ENCODE measurements at places on chromosomes 2 and 18.

DNA sequence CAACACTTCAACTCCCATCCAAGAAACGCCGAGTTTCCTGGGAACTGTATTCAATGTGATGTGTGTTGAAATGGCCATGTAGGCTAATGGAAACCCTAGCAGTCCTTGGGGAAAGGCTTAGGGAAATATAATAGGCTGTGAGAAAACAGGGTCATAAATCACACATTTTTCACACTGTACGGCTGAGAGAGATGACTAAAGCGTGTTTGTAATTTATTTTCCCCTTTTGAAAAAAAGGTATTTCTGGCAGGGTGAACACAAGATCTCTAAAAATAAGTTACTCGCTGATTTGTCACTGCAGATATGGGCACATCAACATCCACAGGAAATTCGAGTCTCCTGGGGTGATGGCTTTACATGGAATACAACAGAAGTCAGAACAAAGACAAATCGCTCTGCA lies 109.6 kb upstream of the ST6GAL2 start:
- DNase-seq = no peak

DNA sequence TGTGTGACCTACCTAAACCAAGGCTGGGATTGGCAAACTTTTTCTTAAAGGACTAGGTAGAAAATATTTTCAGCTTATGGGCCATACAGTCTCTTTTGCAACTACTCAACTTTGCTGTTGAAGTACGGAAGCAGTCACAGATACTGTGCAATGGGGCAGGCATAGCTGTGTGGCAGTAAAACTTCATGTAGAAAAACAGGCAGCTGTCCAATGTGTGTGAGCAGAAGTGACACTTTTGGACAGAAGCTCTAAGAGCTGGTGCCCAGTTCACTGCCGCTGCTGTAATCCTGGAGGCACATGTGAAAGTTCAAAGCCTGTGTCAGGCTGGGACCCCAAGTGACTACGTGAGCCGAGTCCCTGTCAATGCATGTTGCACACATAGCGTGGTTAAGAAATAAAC lies 46.7 kb downstream of the MAPK4 start:
- DNase-seq = no peak

DNA sequence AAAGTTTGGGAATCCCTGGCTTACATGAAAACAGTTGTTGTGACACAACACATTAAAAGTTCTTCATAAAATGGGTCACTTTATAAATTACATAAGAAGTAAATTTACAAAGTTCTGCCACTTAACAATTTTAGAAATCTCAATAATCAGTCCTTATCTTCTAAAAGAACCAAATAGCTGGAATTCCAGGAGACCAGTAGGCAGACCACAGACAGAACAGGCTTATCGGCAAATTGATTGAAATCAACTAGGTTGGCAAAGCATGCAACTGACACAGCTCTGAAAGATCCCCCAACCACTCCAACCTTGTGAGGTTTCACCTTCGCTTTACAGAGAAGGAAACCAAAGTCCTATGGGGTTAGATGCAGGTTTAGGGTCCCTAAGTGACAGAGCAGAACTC lies 103.0 kb downstream of the DNER start:
- DNase-seq = no peak

DNA sequence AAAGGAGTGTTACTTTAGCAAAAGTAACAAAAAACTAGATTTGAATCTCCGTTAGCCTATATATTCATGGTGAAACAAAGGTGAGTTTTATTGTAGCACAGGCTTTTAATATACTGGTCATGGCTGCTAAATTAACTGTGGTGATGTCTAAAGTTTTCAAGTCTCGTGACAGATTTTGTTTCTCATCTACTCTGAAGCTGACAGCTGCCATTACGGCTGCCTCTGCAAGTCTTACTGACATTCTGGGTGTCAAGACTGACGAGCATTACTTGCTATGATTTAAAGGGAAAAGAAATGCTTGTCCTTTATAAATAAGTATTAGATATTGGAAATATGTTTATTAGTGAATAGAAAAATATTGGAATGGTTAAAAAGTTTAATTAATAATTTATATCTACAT lies 207.7 kb downstream of the DSEL start:
- no peak for DNase-seq

DNA sequence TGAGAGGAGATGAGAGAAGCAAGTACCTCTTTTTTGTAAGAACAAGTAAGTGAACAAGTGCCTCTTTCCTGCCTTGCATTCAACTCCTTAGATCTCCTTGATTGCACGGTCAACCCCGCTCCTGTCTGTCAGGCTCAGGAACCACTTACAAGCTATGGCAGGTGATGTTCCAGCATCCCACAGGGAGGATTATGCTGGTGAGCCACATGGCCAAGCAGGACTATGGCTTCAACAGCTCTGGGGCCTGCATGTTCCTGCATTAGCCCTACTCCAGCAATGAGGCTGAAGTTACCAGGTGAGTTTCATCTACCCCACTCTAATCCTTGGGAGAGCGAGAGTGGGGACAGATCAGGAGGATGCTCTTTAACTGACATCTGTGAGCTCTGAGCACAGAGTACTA lies 29.5 kb downstream of the TTC32 start:
- no peak for DNase-seq

GRCh38 chr2:94874277-94874997 lies 3.2 kb downstream of the TEKT4 start:
- no peak for DNase-seq

GRCh38 chr2:51413726-51414125 lies 381.8 kb upstream of the NRXN1 start:
- DNase-seq = no peak

GRCh38 chr18:42860011-42860410 lies 255.5 kb downstream of the RIT2 start:
- no peak for DNase-seq

DNA sequence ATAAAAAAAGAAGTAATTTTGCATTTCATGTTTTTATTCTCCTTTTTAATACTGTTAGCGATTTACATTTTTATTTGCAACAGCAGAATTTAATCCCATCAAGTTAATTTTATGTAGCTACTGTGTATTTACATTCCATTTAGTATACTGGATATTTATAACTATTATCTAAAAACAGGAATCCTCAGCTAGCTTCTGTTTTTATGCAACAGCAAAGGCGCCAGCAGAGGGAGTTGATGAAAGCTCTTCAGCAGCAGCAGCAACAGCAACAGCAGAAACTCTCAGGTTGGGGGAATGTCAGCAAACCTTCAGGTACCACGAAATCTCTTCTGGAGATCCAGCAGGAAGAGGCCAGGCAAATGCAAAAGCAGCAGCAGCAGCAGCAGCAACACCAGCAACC lies 26.2 kb upstream of the SNORC start:
- no peak for DNase-seq

DNA sequence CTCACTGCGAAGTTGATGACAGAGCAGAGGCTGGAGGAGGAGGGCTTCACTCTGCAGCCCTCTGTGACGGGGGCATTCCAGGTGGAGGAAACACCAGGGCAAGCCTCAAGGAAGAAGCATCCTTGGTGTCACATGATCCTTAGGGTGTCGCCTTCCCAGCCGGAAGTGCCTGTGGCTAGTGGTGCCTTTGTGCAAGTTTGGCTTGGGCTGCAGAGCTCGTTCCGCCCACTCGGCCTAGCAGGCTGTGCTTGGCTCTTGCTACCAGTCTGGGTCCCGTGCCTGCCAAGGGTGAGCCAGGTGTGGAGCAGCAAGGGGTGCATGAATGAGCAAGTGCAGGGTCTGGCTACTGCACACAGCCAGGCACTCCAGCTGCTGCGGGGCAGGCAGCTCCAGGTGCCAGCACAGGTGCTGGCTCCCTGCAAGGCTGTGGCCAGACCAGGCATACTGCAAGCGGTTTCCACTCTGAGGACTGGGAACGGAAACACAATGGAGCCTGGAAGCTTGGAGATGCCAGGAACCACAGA lies 325.3 kb upstream of the SMIM21 start:
- no peak for DNase-seq

DNA sequence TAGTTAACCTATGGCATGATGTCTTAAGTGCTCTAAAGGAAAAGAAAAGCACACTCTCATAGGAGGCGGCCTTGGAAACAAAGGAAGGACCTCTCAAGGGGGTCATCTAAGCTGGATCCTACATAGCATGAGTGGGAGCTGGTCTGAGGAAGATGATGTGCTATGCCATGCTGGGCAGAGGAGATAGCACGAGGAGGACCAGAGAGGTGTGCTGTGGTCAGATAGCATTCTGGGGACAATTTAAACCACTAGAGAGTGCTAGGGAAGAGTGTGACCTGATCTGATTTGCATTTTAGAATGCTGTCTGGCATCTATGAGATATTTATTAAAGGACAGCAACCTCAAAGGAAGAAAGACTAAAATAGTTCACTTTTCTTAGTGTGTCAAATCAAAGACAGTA lies 910.1 kb upstream of the CELF4 start:
- no peak for DNase-seq

GRCh38 chr18:70072678-70073077 lies 125.0 kb upstream of the CD226 start:
- no peak for DNase-seq

GRCh38 chr2:147739508-147739907 lies 105.3 kb upstream of the ACVR2A start:
- DNase-seq = no peak

DNA sequence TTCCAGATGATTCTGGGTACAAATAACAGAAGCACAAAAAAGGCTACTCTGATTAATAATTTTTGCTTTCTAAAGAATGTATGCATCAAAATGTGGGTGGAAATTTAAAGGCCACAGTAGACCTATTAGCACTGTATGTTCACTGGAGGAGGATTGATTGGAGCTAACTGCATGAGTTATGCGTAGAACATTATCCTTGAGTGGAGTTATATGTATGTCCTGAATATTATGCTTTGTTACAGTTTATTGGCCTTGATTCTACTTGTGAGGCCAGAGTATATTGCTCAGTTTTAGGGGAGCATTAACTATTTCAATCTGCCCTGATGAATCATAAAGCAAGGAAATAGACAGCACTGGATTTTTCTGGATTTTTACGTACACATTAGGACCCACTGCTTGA lies 87.9 kb downstream of the CDCA7 start:
- DNase-seq = no peak

- no peak for DNase-seq
Observed at GRCh38 chr2:84641021-84641420, 124.7 kb downstream of the DNAH6 start.

DNA sequence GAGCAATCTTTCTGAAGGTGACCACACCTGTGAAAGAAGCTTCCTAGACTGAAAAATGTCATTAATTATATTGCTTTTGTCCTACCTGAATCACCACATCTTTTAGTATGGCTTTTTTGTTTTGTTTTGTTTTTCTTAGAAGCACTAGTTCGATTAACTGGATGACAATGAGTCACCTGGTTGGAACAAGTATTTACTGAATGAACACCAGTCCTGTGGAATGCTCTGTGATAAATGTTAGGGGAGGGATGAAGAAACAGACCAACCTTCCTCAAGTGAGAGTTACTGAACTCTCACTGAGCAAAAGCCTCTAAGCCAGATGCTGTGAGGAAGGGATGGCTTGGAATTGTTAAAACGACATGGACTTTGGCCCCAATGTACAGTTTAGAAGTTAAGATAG lies 26.8 kb upstream of the DCC start:
- DNase-seq = no peak

DNA sequence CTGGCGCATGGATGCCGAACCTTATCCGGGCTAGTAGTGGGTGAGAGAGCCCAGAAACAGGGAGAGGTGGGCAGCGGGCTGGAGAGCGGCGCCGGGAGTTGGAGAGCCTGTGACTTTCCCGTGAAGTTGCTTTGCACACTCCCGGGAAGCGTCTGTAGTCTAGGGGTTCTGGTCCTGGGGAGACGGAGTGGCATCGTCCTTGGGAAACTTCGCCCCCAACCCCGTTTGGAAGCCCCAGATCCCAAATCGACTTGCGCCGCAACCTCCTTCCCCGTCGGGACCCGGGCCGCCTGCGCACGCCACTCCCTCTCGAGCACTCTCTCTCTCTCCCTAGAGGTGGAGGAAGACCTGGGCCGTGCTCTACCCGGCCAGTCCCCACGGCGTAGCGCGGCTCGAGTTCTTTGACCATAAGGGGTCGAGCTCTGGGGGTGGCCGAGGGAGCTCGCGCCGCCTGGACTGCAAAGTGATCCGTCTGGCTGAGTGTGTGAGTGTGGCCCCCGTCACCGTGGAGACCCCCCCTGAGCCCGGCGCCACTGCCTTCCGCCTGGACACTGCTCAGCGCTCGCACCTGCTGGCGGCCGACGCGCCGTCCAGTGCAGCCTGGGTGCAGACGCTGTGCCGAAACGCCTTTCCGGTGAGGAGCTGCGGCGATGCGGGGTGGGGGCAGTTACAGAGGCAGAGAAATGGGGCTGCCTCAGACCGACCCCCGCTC lies 456 bp downstream of the DOK1 start:
- DNase-seq = no peak

DNA sequence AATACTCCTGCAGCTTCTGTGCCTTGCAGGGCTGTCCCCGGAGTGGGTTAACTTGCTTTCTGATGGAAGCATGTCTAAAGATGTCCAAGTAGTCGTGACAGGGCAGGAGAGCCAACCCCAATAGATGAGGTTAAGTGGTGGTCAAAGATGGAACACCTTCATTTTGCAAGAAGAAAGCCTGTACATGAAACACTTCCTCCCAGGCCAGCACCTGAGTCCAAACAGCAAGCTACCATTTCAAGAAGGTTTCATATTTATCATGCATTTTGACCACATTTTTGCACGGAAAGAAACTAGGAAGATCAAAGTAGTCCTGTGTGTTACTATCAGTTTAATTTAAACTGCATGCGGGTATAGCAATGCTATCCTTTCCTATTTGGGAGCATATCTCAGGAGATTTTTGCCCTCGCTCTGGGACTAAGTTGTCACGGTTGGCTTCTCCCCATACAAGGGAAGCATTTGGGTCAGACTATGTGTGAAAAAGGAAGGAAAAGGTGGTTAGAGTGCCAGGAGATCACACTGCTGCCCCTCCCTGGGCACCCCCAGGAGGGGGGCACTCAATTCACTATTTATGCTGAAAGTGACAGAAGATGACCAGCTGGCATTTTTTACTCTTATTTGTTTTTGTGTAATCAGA lies 187.6 kb downstream of the ZNF521 start:
- no peak for DNase-seq

- DNase-seq = no peak
Observed at GRCh38 chr2:176781570-176782217, 430.9 kb upstream of the HNRNPA3 start.

DNA sequence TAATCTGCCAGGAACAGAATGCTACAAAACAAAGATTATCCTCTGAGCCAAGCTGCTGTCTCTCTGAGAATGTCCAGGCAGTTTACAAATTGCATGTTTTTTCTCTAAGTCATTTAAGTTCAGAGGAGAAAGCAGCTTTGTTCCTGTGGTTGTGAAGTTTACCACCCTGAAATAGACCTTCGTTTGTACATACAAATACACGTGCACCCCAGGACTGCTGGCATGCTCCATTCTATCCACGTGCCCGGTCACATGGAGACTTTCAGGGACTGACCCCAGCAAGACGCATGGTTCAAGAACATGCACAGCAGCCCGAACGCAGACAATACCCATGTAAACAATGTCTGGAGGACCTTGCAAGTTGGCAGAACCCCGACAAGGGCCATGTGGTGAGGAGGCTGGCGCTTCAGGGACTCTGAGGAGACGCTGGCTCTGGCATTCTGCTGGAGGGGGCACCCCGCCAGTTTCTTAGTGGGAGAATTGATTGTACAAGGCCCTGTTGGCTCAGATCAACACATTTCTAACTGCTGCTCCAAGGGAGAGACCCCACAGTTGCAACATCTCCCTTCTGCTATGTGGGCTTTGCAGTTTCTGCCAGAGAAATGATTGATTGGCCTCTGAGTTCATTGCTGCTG lies 33.3 kb downstream of the FAM178B start:
- DNase-seq = no peak

Data from urinary bladder (tissue), 4 donors.